ENCODE measurements at places on chromosomes 5 and 9. TPM values are rescaled to one million over a fixed set of nuclear protein-coding genes. Genes with fewer than 3 reads are reported as not detected.

- DNase-seq: no peak
Measured at GRCh38 chr9:11366585-11367129, 753.9 kb upstream of the PTPRD start.

DNA sequence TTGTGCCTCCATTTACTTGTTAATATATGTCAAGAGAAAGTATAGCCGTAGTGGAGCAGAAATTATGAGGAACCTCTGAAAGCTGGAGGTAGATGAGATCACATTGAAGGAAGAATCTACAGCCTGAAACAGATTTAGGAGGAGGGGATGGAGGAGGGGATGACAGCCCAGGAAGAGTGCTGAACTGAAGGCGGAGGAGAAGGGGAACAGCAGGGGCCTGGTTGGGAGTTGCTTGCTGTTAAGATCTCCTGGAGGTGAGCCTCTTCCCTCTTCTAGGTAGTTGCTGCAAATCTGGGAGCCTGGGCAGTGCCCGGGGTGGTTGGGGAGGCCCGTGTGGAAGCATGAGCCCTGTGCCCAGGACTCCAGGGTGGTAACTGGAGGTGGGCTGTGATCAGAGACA is 111.8 kb upstream of the SEMA6A start:
- DNase-seq: no peak

Gene TMEM215
- not detected for total RNA-seq

GRCh38 chr9:122095010-122095767 is 2.1 kb upstream of the TTLL11 start:
- no peak for DNase-seq

DNA sequence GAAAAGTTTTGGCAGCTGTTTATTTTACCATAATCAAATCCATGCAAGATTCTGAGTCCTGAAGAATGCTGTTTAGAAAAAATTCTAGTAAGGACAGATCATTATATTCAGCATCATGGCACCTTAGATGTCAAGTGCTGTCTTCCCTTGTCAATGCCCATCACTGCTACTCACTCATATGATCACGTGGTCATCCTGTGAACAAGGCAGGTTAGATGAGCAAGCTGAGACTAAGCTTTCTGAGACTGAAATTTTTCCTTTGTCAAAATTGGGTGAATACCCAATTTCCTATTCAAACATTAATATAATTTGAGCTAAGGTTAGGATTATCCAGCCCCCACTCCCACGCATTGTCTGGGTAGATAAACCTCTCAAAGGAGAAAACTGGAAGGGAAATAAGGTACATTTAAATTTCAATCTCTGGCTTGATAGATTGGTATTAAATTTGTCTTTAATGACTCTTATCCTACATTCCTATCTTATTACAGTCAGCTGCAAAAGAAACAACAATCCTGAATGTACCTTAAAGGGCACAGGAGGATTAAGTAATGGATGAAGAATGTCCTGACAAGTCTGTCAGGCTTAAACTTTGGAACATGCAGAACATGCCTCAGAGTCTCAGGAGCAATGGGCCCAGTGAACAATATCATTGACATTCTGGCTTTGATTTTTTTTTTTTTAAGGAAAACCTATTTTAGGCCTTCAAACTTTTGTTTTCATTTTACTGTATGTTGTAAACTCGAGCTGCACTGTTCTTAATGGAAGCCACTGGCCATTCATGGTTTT is 148.7 kb upstream of the RANBP3L start:
- DNase-seq: no peak

- DNase-seq: peak; percentile 29
Measured at GRCh38 chr5:163914910-163915309, 409.5 kb downstream of the MAT2B start.

Gene GBGT1
- 0.14 TPM for total RNA-seq

GRCh38 chr5:54695198-54695966 is 177.8 kb downstream of the SNX18 start:
- no peak for DNase-seq

Gene FGF10
- not detected for total RNA-seq

GRCh38 chr9:99259231-99259918 is 37.3 kb downstream of the SEC61B start:
- DNase-seq: no peak

GRCh38 chr9:93114169-93114983 is 18.4 kb downstream of the CARD19 start:
- DNase-seq: no peak

DNA sequence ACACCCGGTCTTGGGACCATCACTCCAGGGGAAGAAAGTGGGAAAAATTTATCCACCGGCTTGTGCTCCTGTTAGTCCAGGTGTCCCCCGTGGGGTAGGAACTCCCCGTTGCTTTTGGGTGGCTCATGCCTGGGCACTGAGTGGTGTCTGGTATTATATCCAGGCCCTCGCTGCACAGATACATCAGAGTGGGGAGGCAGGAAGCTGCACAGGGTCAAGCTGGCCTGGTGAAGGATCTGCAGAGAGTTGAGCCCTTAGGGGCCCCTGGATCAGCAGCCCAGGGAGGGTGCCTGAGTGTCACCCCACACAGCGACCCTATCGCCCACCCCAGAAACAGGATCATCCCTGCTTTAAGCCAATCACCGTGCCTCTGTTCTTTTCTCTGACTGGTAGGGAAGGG is 24.4 kb upstream of the COL5A1 start:
- DNase-seq: no peak

Gene MYO10
- 67.6 TPM for total RNA-seq

DNA sequence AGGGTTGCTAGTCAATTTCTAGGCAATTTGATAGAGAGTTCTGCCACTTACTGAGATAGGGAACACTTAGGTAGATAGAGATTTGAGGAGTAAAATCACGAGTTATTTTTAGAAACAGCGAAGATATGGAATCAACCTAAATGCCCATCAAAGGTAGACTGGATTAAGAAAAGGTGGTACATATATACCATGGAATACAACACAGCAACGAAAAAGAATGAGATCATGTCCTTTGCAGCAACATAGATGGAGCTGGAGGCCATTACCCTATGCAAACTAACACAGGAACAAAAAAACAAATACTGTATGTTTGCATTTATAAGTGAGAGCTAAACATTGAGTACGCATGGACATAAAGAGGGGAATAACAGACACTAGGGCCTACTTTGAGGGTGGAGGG is 9.7 kb downstream of the ELL2 start:
- DNase-seq: no peak

DNA sequence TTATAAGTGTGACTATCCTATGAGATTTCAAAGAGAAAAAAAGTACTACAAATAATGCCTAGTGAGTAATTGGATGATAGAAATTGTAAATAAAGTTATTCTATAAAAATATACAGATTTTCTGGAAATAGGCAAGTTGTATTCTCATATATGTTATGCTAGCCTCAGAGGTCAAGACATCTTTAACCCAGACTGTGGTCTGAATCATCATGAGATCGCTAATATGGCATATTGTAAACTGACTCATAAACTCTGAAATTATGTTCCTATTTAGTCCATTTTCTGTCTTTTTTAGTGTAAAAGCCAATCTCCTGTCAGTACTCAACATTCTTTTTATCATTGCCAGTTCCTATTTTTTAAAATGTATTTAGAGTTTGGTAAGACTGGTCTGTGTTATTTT is 14.2 kb downstream of the LOX start:
- no peak for DNase-seq

DNA sequence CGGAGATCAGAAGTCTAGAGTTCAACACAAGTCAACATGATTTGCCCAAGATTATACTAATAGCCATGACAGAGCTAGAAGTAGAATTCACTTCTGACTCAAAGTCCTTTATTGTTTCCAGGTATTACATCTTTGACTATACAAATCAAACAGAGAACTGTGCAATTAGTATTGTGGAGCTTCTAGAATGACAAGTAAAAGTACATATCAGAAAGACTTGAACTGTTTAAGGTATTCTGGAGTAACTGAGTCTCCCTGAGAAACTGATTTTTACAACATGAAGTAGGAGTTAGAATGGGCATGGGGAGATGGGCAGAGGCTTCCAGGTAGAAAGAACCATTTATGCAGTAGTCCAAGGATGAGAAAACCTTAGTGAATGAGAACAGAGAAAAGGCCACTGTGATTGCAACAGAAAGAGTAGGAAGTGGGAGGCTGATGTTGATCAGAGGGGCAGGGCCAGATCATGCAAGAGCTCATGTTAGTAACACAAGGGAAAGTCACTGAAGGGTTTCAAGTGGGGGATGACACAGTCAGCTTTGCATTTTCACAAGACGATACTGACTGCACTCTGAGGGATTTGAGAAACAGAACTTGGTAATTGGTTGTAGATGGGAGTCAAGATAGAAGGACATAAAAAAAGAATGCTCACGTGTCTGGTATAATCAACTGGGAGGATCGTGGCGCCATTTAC is 280.7 kb downstream of the RFX3 start:
- no peak for DNase-seq

GRCh38 chr5:57009811-57010210 is 57.9 kb upstream of the MIER3 start:
- DNase-seq: no peak

- no peak for DNase-seq
Measured at GRCh38 chr9:38074441-38074961, 5.5 kb upstream of the SHB start.

DNA sequence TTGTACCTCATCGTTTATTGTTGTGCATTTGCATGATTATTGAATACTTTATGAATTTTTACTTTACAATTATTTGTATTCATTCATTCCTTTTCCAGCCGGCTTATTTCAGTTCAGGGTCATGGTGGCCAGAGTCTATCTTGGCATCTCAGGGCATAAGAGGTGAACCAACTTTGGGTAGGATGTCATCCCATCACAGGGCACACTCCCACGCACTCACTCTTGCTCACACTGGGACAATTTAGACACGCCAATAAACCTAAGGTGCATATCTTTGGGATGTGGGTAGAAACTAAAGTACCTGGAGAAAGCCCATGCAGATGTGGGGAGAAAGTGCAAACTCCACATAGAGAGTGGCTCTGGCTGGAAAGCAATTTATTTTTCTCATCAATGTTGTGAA is 158.1 kb upstream of the MAST4 start:
- DNase-seq: no peak

Gene ISCA1
- 11.2 TPM for total RNA-seq

DNA sequence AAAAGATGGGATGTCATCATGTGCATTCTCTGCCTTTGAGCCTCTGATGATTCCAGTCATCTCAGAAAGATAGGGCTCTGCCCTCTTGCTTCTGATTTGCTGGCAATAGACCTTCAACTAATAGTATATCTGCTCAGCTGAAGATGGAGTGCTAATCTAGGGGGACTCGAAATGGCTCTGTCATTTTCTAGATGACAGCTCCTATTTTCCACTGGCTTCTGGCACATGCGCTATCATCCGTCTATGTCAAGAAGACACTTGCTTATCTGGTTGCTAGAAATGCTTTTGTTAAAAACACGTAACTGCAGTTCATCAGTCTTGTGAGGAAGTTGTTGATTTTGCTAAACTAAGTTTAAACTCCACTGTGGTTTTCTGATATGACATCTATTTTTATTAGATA is 265.5 kb upstream of the ZNF608 start:
- DNase-seq: peak; percentile 35

DNA sequence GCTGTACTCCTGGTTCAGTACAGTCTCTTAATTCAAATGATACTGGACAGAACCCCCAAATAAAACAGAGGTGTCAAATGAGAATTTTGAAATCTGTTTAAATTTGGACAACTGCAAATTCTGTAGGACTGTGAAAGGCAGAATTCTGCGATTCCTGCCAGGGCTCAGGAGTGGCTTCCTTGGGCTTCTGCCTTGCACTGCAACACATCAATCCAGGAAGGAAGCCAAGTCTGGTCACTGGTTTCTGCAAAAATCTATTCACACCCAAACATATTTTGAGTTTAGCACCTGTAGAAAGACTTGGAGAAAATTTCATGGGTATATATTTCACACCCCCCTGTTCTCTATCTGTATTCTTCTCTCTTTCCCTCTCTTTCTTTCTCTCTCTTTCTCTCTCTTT is 37.5 kb upstream of the FST start:
- no peak for DNase-seq

Gene ITGA1
- total RNA-seq: 26.4 TPM

GRCh38 chr5:173232499-173233346 is 2.3 kb downstream of the NKX2-5 start:
- no peak for DNase-seq

Gene TNIP1
- total RNA-seq: 62.7 TPM

Gene CDC42SE2
- total RNA-seq: 39.4 TPM

- DNase-seq: no peak
Measured at GRCh38 chr5:172611913-172612312, 29.1 kb upstream of the NEURL1B start.

Gene NME5
- total RNA-seq: not detected

Gene FIBCD1
- total RNA-seq: not detected

- DNase-seq: no peak
Measured at GRCh38 chr9:92242260-92243136, 51.0 kb downstream of the IARS1 start.

Gene LHX6
- total RNA-seq: 7.6 TPM

DNA sequence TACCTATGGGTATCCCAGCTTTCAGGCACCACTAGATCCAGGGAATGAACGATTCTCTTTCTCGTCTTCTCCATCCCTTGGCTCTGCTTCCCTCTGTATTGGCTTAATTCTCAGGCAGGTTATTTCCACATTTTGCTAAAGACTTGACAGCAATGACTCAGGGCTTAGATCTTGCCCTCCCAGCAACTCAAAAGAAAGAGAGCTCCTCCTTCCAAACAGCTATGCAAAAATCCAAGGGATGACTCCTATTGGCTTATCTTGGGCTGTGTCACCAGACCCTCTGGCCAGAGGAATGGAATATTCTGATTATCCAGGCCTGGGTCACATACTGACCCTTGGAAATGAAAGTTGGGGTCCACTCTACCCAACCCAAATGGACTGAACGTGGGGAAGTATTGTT is 270.2 kb downstream of the NTRK2 start:
- DNase-seq: no peak

Gene ZNF483
- not detected for total RNA-seq

- no peak for DNase-seq
Measured at GRCh38 chr9:136585531-136586120, 39.8 kb upstream of the NOTCH1 start.

Gene MYMK
- total RNA-seq: not detected

GRCh38 chr9:76290555-76290954 is 103.7 kb downstream of the RFK start:
- no peak for DNase-seq

Gene PCDH1
- total RNA-seq: 1.5 TPM

Gene LAMC3
- 0.44 TPM for total RNA-seq

DNA sequence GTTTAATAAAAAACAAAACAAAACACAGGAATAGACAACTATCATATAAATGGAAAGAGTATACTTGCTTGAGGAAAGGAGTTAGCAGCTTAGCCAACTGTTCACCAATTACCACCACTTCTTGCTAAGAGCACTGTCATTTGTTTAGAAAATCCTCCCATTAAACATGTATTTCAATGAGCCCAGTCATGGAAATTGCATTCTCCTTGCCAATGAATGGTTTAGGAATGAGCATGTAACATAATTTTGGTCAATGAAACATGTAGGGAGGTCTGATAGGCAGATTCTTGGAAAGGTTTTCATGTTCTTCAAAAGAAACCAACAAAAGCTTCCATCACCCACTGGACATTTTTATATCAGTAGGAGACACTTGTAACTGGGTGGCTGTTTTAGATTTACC is 502.8 kb upstream of the PAPPA start:
- no peak for DNase-seq

Measured in Caco-2 (cell line).